ENCODE measurements at places on chromosomes 13 and 19.

- DNase-seq: no peak
These were observed 12.5 kb downstream of the ZNF611 start for GRCh38 chr19:52722062-52723003.

DNA sequence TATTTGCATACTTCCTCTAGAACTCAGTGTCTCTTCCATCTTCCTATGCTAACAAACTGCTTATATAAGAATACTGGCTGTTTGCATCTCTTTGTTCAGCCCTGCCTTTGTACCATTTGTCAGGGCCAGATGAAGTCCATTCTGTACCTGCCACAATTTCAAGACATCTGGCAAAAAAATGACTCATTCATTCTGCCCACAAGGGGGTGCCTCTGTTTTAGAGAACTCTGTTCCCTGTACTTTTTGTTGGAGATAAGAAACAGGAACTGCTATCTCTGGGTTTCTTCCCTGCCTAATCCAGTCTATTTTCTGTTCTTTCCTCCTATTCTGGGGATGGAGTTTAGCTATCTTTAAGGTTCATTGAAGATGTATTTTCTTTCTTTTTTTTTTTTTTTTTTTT lies 23.0 kb downstream of the ZNF568 start:
- no peak for DNase-seq

GRCh38 chr13:32278426-32278825 lies 36.7 kb downstream of the ZAR1L start:
- no peak for DNase-seq

DNA sequence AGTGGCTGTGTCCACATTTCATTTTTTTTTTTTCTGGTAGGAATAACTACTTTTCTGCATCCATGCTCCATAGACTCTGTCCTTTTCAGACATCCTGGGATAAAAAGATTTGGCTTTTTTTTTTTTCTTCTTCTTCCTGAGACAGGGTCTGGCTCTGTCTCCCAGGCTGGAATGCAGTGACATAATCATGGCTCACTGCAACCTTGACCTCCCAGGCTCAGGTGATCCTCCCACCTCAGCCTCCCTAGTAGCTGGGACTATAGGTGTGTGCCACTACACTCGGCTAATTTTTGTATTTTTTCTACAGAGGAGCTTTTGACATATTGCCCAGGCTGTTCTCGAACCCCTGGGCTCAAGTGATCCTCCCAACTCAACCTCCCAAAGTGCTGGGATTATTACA lies 4.1 kb upstream of the ICAM3 start:
- DNase-seq: no peak

DNA sequence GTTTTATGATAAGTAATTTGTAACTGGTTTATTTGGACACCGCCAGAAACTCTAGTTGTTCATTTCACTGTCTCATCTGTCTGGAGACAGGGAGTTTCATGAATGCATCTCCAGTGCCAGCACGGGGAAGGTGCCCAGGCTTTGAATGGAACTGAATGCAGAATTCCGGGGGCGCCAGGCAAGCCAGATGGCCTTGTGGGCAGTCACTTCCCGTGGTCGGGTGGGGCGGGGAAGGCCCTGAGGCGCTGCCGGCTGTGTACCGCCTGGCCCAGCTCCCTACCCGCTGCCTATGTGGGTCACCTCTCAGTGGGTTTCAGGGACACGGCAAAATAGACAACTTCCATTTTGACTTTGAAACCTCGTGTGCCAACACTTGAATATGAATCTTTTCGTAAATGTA lies 28.8 kb upstream of the MCF2L start:
- no peak for DNase-seq

DNA sequence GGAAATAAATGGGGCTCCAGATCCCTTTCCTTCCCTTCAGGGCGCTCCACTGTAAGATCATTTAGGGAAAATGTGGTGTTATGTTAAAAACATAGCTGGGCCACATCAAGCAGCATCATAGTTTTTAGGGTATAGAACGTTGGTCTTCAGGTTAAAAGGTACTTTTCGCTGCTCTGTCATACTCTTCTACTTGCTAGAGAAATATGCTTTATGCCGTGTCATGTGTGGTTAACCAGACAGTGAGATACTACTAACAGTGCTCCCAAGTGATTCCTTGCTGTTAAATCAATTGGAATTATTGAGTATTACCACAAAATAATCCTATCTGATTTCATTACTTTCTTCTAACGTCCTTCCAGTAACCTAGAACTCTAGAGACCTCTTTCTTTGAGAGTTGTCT lies 1.1 kb upstream of the NDFIP2 start:
- DNase-seq: no peak

- no peak for DNase-seq
These were observed 69.9 kb downstream of the SLITRK6 start for GRCh38 chr13:85729296-85729695.

Data from hematopoietic multipotent progenitor cell (in vitro differentiated cells).